Esophagus squamous epithelium (tissue), 5 donors: ENCODE measurements at places on chromosomes 3 and 15.

- no peak for DNase-seq
Measured at GRCh38 chr3:187616307-187616972, 53.8 kb downstream of the SST start.

DNA sequence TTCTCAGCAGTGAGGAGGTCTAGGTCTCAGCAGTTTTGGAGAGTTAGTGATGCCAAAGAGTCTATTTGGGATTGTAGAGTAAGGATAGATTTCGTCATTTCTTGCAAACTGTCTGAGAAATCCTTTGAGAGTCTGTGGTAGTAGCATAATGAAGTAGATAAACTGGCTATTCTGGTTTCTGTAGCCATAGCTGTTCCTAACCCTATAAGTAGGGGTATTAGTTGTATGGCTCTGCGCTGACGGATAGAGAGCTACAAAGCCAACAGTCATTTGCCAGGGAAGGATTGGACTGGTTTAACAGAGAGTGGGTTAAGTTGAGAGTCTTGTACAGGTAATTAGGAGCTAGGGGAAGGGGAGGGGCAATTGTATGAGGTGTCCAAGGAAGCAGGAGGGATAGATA is 50.6 kb downstream of the KLHDC8B start:
- no peak for DNase-seq

DNA sequence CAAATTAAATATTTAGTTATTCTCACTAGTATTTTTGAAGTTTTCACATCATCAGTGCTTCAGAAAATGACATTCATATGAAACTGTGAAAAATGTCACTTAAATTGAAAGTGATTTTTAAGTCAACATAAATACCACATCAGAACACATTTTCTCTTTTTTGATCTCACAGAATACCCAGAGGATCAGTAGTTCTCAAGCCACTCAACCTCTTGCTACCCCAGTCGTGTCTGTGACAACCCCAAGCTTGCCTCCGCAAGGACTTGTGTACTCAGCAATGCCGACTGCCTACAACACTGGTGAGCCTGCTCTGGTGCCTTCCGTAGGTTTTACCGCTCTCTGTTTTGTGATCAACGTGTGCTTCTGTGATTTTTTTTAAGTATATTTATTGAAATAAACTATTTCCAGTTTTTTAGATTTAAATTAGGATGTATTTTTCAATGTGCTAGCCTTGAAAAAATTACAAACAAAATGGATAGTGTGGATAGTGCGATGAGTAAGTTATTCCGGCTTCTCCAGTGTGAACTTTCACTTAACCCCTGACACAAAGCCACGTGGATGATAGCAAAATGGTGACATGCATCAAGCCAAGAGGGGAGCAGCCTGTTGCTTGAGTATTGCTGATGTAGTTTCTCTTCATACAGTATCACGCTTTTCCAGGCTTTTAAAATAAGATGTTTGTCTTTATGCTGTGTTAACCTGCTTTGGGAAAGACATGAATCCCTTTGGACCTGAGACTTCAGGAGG is 26.5 kb downstream of the LYSMD4 start:
- DNase-seq = no peak

DNA sequence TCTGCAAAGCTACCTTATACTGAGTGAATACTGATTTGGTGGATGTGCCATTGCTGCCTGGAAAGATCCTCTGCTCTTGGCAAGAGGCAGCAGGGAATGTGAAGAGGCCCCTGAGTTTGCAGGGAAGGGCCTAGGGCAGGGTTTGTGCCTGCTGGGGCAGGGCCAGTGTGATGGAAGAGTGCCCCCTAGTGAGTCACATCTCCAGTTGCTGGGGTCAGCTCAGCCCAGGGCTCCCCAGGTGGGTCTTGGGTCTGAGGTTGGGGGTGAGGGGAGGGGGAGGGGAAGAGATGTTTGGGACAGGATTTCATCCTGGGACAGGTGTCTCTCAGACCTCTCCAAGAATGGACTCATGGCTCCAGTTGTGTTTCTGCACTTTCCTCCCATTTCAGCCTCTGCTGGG is 4.1 kb upstream of the AMOTL2 start:
- no peak for DNase-seq

DNA sequence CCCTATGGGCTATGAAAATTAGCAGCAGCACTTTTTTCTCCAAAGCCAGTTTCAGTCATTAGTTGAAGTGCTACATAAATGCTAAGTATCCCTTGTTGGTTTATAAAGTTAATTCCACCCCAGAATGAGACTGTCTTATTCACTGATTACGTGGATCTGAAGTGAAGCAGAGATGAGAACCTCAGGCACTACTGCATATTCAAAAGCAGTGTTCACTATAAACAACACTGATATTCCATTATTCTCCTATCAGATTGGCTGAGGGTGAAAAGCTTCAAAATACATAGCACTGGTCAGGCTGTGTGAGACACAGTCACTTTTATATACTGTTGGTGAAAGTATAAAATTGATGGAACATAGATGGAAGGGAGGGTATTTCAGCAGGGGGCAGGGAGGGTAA is 395.7 kb upstream of the RARB start:
- DNase-seq = no peak

- DNase-seq = no peak
Measured at GRCh38 chr3:160935413-160936095, 169.6 kb downstream of the B3GALNT1 start.

DNA sequence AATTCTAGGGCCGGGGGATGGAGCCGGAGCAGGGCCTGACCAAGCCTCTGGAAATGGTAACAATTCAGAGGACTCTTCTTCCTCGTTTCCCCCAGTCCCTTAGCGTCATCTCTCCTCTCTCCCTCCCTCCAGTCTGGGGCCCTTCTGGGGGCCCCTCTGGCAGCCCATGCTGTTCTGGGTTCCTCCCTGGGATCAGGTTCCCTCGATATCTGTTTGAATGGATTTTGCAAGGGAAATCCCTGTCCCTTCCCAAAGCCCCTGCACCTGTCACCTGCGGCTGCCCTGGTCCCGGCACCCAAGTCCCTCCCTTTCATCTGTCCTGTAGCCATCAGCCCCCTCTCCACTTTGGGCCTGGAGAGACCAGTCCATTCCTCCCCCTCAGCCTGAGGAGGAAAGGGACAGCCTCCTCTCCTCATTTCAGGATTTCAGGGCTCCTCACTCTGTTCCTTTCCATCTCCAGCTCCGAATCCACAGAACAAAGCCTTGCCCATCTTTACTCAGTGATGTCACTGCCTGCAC is 1.7 kb upstream of the PLCB2 start:
- no peak for DNase-seq

- no peak for DNase-seq
Measured at GRCh38 chr3:108406661-108407206, 103.7 kb downstream of the MYH15 start.

DNA sequence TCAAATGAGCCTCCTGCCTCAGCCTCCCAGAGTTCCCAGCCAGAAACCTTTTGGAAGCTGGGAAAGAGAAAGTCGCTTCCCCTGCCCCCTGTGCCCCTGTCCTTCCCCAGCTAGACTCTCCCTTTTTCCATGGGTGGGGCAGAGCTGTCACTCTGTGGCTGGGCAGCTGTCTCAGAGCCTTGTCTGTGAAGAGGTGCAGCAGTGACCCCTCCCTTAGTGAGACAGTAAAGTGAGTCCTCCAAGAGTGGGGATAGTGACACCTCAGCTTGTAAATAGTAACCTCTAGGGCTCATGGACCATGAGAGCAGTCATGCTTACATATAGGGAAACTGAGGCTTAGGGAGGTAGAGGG is 76.3 kb downstream of the SMAD6 start:
- no peak for DNase-seq

DNA sequence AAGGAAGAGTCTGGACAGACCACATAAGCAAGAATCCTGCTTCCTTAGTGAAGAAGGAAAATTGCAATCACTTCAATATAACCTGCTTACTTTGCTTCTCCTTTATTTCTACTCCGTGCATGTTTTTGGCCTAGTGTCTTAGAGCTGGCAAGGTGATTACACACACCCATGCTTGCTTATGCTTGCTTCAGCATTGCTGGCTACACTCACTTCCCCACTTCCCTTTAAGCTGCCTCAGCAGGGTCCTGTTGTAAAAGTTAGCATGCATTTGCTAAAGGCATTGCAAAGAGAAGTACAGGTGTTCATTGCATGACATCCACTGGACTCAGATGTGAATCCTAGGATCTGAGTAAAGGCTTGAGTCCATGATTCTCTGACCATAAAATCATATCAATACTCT is 47.5 kb upstream of the STT3B start:
- DNase-seq = no peak

DNA sequence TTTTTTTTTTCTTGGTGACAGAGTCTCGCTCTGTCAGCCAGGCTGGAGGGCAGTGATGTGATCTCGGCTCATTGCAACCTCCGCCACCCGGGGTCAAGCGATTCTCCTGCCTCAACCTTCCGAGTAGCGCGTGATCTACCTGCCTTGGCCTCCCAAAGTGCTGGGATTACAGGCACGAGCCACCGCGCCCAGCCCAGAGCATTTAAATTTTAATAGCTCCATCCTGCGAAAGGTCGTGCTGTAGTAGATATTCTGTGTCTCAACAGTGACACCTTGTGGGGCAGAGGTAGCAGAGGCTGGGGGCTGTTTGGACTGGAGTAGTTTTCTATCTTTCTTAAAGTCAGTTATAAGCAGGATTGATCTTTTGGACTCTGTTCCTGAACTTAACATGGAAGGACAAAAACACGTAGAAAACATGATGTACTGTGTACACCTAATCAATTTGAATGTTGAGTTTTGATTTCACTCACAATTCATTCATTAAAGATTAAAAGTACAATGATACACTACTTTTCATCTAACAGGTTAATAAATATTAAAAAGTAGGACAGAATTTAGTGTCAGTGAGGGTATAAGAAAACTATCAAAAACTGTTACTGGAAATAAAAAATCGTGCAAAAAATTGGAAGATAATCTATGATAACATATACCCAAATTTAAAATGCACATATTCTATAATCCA is 11.0 kb upstream of the PDCD6IP start:
- no peak for DNase-seq

DNA sequence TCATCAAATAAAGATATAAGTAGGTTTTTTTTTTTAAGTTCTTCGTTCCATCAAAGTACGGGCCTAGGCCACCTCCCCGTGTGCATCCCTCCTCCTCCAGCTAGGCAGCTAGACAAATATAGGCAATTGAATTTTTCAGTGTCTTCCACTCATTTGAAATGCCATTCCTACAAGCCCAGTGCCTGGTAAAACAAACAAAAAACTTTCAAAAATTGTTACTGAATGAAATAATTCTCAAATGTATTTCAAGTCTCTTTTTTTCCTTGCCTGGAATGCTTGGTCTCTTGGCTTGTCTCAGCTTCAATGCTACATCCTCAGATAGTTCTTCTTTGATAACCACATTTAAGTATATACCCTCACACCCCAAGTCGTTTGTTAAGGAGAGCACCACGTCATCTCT is 3.8 kb downstream of the EIF2AK4 start:
- DNase-seq = no peak

- no peak for DNase-seq
Measured at GRCh38 chr3:88896026-88896425, 211.4 kb upstream of the EPHA3 start.

GRCh38 chr15:88619796-88620195 is 1.3 kb upstream of the AEN start:
- no peak for DNase-seq

GRCh38 chr3:149820183-149820582 is 7.2 kb downstream of the RNF13 start:
- DNase-seq = no peak

DNA sequence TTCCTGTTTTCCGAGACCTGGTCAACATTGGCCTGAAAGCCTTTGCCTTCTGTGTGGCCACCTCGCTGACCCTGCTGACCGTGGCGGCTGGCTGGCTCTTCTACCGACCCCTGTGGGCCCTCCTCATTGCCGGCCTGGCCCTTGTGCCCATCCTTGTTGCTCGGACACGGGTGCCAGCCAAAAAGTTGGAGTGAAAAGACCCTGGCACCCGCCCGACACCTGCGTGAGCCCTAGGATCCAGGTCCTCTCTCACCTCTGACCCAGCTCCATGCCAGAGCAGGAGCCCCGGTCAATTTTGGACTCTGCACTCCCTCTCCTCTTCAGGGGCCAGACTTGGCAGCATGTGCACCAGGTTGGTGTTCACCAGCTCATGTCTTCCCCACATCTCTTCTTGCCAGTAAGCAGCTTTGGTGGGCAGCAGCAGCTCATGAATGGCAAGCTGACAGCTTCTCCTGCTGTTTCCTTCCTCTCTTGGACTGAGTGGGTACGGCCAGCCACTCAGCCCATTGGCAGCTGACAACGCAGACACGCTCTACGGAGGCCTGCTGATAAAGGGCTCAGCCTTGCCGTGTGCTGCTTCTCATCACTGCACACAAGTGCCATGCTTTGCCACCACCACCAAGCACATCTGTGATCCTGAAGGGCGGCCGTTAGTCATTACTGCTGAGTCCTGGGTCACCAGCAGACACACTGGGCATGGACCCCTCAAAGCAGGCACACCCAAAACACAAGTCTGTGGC is 16.9 kb downstream of the TMEM43 start:
- DNase-seq = no peak

DNA sequence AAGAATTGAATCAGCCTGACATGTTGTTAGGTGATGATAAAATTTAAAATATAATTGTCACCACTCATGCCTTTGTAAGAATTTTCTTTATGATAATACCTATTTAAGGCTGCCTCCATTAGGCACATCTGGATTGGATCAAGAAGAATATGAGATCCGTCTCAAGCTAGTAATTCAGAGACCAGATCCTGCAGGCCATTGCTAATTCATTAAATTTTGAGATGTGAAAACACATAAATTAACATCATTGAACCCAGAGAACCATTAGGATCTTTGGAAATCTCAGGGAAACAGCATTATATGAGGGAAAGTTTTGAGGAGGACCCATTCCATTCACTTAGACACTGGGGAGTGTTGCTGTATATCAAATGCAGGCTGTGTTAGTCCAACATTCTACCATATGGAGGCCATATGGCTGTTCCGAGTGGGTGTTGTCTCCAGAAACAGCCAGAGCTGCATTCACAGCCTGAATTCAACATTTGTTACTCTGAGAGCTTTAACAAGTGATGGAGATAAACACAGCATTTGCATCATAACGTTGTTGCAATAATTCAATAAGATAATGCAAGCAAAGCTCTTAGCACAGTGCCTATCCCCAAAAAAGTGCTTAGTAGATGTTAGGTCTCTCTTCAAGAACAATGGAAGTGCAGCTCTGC is 67.4 kb downstream of the DTWD1 start:
- no peak for DNase-seq

- no peak for DNase-seq
Measured at GRCh38 chr3:57961177-57961827, 46.9 kb upstream of the FLNB start.

- DNase-seq = no peak
Measured at GRCh38 chr3:151303751-151304150, 12.9 kb downstream of the GPR87 start.

DNA sequence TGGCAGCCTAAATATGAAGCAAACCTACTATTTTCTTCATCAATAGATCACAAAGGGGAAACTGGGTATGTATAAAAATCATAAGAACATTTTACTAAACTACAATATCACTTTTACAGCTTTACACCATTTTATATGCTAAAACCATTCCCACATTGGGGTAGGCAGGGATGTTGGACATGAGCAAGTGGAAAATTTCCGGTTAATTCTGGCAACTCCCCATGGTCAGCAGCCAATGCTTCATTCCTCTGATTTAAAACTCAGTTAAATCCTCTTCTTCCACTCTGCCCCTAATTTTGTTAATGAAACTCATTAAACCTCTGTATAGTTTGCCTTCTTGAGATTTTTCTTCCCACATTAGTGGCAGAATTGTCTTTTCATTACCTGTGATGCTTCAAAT is 552.5 kb upstream of the NECTIN3 start:
- no peak for DNase-seq

- DNase-seq = no peak
Measured at GRCh38 chr3:127488141-127488672, 102.3 kb downstream of the TPRA1 start.

GRCh38 chr15:73633991-73634495 is 854 bp upstream of the NPTN start:
- DNase-seq = no peak

- no peak for DNase-seq
Measured at GRCh38 chr3:161549261-161549660, 52.7 kb downstream of the OTOL1 start.
